Activated CD4-positive, alpha-beta T cell treated with anti-CD3 and anti-CD28 coated beads for 24 hours (primary cell): ENCODE measurements at places on chromosomes 12 and 14.

DNA sequence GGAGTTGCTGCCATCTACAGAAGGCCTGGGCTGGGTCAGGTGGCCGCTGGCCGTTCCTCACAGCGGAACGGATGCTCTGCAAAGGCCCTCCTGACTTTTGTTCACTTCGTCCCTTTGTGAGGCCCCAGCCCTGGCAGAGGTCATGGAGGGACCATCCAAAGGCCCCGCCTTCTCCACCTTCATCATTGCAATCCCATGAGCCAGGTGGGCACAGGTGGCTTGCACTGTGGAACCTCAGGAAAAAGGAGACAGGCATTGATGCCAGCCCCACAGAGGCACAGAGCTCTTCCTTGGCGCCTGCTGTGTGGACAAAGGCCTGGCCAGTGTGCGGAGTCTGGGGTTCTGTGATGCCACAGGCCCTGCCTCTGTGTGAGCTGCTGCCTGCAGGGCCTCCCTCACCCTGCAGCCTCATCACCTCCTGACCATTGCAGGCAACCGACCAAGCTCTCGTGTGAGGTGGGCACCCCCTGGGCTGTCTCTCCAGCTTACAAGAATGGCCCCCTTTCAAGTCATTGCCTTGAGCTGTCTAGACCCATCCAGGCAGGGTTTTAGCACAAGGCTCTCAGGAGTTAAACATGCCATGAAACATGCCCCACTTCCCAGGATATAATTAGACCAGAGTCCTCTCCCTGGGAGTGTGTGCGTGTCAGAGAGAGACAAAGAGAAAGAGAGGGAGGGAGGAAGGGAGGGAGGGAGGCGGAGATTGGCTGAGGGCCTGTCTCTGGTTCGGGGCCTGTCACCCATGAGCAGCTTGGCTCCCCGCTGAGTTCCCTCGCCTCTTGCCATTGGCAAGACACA lies 19.3 kb downstream of the NFKBIA start:
- DNase-seq = no peak

DNA sequence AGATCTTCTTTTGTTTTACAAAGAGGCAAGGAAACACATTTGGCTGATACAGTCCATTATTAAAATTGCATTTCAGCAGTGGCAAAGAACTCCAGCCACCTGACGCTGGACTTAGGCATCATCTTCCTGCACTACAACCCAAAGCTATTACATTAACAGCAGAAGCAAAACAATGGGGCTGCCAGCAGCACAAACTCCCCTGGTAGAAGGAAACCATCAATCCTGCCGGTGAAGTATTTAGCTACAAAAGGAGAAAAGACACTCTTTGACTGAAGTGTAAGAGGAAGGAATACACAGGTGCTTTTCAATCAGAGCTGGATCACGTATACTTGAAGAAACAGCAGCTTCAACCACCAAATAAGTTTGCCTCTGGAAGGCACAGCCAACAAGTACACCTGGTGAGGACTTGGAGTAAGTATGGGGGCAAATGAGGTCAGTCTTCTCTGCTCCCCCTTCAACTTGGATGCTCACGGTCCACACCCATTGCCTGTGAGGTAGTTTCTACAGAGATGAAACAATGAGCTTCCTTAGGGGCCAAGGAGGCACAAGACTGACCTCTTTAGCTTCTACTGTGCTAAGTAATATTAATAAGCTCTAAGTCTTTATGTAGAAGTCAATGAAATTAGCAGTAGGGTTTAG lies 125.9 kb upstream of the FOXN3 start:
- no peak for DNase-seq

- DNase-seq = no peak
Measured at GRCh38 chr14:22656945-22657731, 13.0 kb upstream of the OR6J1 start.

GRCh38 chr14:49942090-49942489 lies 49.2 kb downstream of the ARF6 start:
- DNase-seq = no peak

- DNase-seq = no peak
Measured at GRCh38 chr14:102727336-102728095, 49.7 kb upstream of the TRAF3 start.

GRCh38 chr12:26878661-26879119 lies 45.7 kb upstream of the ITPR2 start:
- no peak for DNase-seq

DNA sequence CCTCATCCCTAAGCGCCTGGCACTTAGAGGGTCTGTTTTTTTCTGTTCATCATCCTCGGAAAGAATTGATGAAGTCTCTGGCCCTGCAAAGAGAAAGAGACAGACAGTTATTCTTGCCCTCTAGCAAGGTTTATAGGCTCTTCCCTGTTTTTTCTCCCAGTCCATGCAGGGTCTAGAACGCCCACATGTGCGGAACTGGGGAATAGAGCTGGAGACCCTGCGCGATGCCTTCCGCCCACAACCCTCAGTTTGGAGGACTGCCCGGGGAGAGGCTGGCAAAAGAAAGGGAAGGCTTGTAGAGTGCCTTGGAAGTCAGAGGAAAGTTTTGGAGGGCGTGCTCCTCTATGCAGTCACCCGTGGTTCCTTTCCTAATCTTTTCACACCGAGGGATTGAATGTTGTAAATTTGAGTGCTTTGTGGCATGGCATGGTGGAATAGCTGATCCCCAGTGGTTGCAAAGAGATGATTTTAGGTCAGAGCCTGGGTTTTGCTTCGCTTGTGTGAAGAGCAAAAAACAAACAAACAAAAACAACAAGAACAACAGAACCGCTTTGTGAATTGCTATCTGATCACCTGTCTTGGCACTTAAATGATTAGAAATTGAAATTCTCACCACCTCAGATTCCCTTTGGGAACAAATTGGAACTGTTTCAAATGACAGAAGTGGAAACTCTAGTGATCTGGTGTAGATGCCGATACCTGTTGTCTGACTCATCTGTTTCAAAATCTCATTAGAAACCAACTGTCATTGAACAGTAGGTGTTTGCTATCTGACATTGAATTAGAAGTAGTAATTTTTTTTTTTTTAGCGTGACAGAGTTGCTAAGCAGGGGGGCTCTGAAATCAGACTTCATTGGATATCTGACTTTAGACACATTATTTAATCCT lies 947 bp downstream of the GAS2L3 start:
- no peak for DNase-seq
